Kidney (tissue), 22 donors: ENCODE measurements at places on chromosomes 3 and 15. TPM values are rescaled to one million over a fixed set of nuclear protein-coding genes. Genes with fewer than 3 reads are reported as not detected.

DNA sequence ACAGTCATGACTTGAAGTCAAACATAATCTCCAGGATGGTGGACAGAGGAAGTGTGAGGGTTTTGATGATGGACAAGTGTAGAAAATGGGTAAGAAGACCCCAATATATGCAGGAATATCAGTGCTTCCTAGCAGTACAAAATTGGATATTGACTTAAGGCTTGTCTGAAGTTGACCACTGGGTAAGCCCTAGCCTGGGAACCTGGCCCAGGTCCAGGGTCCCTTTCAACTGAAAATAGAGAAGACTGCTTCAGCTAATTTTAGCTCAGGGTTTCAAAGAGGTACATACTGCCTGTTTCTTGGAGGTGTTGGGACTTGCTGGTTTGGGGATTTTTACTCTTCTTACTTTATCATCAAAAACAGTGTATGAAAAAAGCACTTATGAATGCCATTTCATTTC lies 4.7 kb downstream of the NR1D2 start:
- no peaks in the 10 kb centered on the region for H3K4me1 ChIP-seq
- peaks cover 2% of the 10 kb centered on the region for H3K36me3 ChIP-seq
- no peaks in the 10 kb centered on the region for H3K27me3 ChIP-seq
- H3K4me3 ChIP-seq: no peak overlapping the region

- no peaks in the 10 kb centered on the region for H3K36me3 ChIP-seq
- H3K4me1 ChIP-seq: no peaks in the 10 kb centered on the region
- no peak for DNase-seq
- no peak overlapping the region for H3K4me3 ChIP-seq
- H3K27me3 ChIP-seq: no peaks in the 10 kb centered on the region
- H3K27ac ChIP-seq: no peak overlapping the region
Measured at GRCh38 chr3:100891033-100891432, 102.2 kb downstream of the ABI3BP start.

- H3K36me3 ChIP-seq: no peaks in the 10 kb centered on the region
- H3K4me1 ChIP-seq: no peaks in the 10 kb centered on the region
- H3K27me3 ChIP-seq: no peaks in the 10 kb centered on the region
- no peak overlapping the region for H3K4me3 ChIP-seq
- no peak overlapping the region for H3K27ac ChIP-seq
Measured at GRCh38 chr3:16633948-16634347, 28.7 kb upstream of the DAZL start.

GRCh38 chr3:119194237-119195150 lies 21.1 kb downstream of the UPK1B start:
- no peaks in the 10 kb centered on the region for H3K36me3 ChIP-seq
- no peak overlapping the region for H3K27ac ChIP-seq
- H3K27me3 ChIP-seq: no peaks in the 10 kb centered on the region
- no peaks in the 10 kb centered on the region for H3K4me1 ChIP-seq

GRCh38 chr15:99320374-99321215 lies 69.3 kb downstream of the LRRC28 start:
- H3K4me3 ChIP-seq: no peak overlapping the region
- no peak for DNase-seq
- no peak overlapping the region for H3K27ac ChIP-seq

GRCh38 chr15:92377083-92377789 lies 16.4 kb upstream of the ST8SIA2 start:
- H3K4me3 ChIP-seq: no peak overlapping the region
- H3K27ac ChIP-seq: no peak overlapping the region
- H3K27me3 ChIP-seq: no peaks in the 10 kb centered on the region
- H3K4me1 ChIP-seq: no peaks in the 10 kb centered on the region
- no peaks in the 10 kb centered on the region for H3K36me3 ChIP-seq
- DNase-seq: no peak

Gene PIF1
- total RNA-seq: 2.0 TPM

Gene PTX3
- total RNA-seq: 2.7 TPM

Gene DOCK3
- total RNA-seq: 0.54 TPM

Gene CCDC174
- 24.7 TPM for total RNA-seq
